ENCODE measurements at places on chromosomes 7 and 10. TPM values are rescaled to one million over a fixed set of nuclear protein-coding genes. Genes with fewer than 3 reads are reported as not detected.
A peak's percentile ranks its signal among the peaks of the same experiment; 100 is the strongest.

GRCh38 chr7:6290319-6290741, 17.9 kb upstream of the CYTH3 start:
- DNase-seq, result no peak
- no peaks in the 10 kb centered on the region for H3K4me1 ChIP-seq
- no peak overlapping the region for H3K27ac ChIP-seq
- H3K36me3 ChIP-seq, result no peaks in the 10 kb centered on the region
- no peaks in the 10 kb centered on the region for H3K27me3 ChIP-seq

- H3K27me3 ChIP-seq, result no peaks in the 10 kb centered on the region
- H3K27ac ChIP-seq, result no peak overlapping the region
- DNase-seq, result no peak
- H3K36me3 ChIP-seq, result no peaks in the 10 kb centered on the region
- no peak overlapping the region for H3K4me3 ChIP-seq
- no peaks in the 10 kb centered on the region for H3K4me1 ChIP-seq
Measured at GRCh38 chr10:52906046-52906445, 133.5 kb upstream of the MBL2 start.

DNA sequence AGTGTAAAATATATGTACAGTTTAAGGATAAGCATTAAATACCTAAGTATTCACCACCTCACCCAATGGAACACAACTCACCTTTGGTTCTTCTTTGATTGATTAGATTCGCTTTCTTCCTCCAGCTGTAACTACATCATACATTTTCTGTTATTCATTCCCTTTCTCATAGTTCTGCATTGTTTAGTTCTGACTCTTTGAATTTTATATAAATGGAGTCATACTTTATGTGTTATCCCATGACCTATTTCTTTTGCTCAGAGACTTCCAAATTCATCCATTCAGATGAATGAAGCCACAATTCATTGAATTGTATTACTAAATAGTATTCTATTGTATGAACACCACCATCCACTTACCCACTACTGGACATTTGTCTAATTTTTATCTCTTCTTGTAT, 12.3 kb downstream of the THNSL1 start:
- H3K27me3 ChIP-seq, result no peaks in the 10 kb centered on the region
- H3K36me3 ChIP-seq, result no peaks in the 10 kb centered on the region

- DNase-seq, result peak; percentile 43
- H3K27ac ChIP-seq, result no peak overlapping the region
- H3K4me3 ChIP-seq, result no peak overlapping the region
- peaks cover 4% of the 10 kb centered on the region for H3K27me3 ChIP-seq
Measured at GRCh38 chr10:131173484-131174210, 137.9 kb downstream of the TCERG1L start.

- DNase-seq, result no peak
- H3K36me3 ChIP-seq, result no peaks in the 10 kb centered on the region
- no peaks in the 10 kb centered on the region for H3K4me1 ChIP-seq
- H3K4me3 ChIP-seq, result no peak overlapping the region
Measured at GRCh38 chr7:49812534-49812933, 39.1 kb downstream of the VWC2 start.

DNA sequence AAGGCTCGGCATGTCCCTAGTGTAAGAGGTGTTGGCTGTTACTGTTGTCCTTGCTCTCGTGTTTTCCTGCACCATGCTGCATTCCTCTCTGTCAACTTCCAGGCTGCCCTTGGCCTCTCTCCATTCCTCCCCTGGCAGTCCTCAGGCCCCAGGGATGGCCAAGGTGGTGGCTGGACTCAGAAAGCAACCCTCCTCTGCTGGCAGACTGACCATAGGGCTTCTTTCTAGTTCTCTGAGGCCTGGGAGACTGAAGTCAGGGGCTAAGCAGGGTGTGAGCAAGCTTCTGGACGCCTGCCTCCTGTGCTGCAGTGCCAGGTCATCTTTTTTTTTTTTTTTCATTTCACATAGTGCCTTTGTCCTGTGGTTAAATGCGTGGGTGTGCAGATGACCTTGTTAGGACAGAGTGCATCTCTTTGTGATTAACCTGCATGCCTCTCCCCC, 72.0 kb downstream of the GOLGA7B start:
- H3K36me3 ChIP-seq, result no peaks in the 10 kb centered on the region
- H3K27ac ChIP-seq, result no peak overlapping the region
- H3K4me1 ChIP-seq, result peaks cover 5% of the 10 kb centered on the region
- DNase-seq, result peak; percentile 27
- peaks cover 7% of the 10 kb centered on the region for H3K27me3 ChIP-seq
- no peak overlapping the region for H3K4me3 ChIP-seq

DNA sequence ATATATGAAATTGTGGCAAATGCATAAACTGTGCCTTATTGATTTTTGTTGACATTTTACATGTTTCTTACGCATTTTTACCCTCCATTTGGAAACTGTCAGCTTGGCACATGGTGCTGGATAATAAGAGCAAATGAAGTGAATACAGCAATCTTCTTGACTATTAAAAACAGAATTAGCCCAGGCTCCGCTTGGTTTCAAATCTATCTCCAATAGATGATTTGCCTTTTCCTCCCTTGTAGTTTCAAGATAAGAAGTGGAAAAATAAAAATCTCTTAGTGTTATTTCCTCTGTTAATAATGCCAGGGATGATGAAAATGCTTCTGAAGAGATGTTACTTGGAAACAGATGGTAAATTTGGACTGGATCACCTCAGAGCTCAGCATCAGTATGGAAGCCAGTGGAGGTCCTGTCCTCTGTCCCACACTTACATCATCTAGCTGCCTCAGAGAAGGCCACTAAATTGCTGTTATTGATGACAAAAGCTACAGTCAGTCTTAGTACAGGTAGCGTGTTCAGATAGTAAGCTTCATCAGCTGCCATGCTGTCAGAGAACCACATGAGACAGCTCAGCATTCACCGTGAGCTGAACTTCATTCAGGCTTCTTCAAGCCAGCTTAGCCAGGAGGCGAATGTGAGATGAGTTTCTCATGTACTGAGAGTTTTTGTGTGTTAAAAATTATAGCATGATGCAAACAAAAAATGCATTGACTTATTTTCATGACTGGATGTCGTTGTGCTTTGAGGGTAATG, 246.8 kb downstream of the CELF2 start:
- no peaks in the 10 kb centered on the region for H3K27me3 ChIP-seq
- no peaks in the 10 kb centered on the region for H3K4me1 ChIP-seq
- H3K4me3 ChIP-seq, result no peak overlapping the region

DNA sequence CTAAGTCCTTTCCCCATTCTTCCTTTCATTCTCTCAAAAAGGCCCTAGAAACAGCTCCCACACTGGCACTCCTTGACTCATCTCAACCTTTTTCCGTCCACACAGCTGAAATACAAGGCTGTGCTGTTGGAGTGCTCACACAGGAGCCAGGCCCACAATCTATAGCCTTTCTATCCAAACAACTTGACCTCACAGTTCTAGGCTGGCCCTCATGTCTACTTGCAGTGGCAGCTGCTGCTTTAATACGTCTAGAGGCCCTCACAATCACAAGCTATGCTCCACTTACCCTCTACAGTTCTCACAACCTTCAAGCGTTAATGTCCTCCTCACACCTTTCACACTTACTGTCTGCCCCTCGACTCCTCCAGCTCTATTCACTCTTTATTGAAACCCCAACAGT, 12.0 kb upstream of the LRRC61 start:
- H3K4me3 ChIP-seq, result no peak overlapping the region
- H3K27ac ChIP-seq, result no peak overlapping the region
- no peaks in the 10 kb centered on the region for H3K27me3 ChIP-seq
- no peaks in the 10 kb centered on the region for H3K4me1 ChIP-seq
- DNase-seq, result no peak

DNA sequence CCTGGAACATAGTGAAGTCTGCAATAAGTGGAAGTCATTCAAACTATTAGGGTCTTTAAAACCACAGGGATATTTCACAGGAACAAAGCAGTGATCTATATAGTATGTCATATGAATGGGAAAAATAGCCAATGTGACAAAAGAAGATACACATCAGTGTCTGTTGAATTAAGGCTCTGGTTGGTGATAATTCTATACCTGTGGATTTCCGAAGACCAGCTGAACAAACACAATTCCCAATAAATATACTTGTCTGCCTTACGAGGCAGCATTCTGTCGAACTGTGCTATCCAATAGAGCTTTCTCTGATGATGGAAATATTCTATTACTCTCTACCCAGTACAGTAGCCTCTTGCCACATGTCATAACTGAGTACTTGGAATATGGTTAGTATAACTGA, 55.9 kb upstream of the CAV2 start:
- no peaks in the 10 kb centered on the region for H3K36me3 ChIP-seq
- H3K4me3 ChIP-seq, result no peak overlapping the region
- no peak overlapping the region for H3K27ac ChIP-seq
- no peaks in the 10 kb centered on the region for H3K27me3 ChIP-seq
- H3K4me1 ChIP-seq, result peaks cover 14% of the 10 kb centered on the region

DNA sequence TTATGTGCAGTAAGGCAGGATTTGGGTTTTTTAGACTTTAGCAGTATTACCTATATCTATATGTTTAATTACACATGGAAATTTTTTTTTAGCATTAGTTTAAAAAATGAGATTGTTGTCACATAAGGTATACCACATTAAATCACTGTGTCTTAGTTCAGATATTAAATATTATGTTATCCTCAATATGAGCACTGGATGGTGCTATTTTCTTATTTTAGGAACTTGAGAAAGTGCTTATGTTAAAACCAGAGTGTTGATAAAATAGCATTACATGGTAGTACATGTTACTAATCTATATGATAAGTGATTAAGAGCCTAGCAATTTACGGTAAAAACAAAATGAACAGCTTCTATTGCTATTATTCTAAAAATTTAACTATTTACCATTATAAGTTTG, 28.8 kb downstream of the MIOS start:
- H3K27me3 ChIP-seq, result no peaks in the 10 kb centered on the region
- peaks cover 36% of the 10 kb centered on the region for H3K36me3 ChIP-seq
- no peak overlapping the region for H3K4me3 ChIP-seq
- no peaks in the 10 kb centered on the region for H3K4me1 ChIP-seq

DNA sequence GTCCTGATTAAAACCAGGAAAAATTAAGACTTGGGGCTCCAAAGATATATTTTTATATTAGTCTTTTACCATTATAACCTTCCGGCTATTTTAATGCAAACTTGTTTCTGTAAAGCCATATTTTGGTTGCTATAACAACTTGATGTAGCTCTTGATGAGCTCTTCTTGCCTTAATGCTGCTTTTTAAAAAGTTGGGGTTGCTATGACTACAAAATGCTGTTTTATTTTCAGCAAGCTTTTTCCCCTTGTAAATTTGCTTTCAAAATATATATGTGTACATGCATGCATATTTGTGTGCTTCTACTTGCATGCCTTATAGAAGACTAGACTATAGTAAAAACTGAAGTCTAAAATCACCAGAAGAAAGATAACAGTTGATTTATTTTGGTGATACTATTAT, 99.7 kb downstream of the CSTF2T start:
- H3K4me1 ChIP-seq, result no peaks in the 10 kb centered on the region
- H3K36me3 ChIP-seq, result no peaks in the 10 kb centered on the region
- DNase-seq, result no peak

- peak; percentile 6 for DNase-seq
- peaks cover 20% of the 10 kb centered on the region for H3K4me1 ChIP-seq
- peaks cover 11% of the 10 kb centered on the region for H3K27me3 ChIP-seq
- H3K36me3 ChIP-seq, result no peaks in the 10 kb centered on the region
Measured at GRCh38 chr10:131899695-131900349, 986 bp upstream of the PPP2R2D start.

GRCh38 chr10:62116896-62117295, 151.7 kb downstream of the RTKN2 start:
- H3K36me3 ChIP-seq, result no peaks in the 10 kb centered on the region
- H3K27ac ChIP-seq, result no peak overlapping the region
- H3K27me3 ChIP-seq, result no peaks in the 10 kb centered on the region

- H3K27ac ChIP-seq, result no peak overlapping the region
- peaks cover 4% of the 10 kb centered on the region for H3K27me3 ChIP-seq
- H3K4me1 ChIP-seq, result no peaks in the 10 kb centered on the region
- no peak for DNase-seq
Measured at GRCh38 chr10:12401466-12401865, 52.1 kb downstream of the CAMK1D start.

DNA sequence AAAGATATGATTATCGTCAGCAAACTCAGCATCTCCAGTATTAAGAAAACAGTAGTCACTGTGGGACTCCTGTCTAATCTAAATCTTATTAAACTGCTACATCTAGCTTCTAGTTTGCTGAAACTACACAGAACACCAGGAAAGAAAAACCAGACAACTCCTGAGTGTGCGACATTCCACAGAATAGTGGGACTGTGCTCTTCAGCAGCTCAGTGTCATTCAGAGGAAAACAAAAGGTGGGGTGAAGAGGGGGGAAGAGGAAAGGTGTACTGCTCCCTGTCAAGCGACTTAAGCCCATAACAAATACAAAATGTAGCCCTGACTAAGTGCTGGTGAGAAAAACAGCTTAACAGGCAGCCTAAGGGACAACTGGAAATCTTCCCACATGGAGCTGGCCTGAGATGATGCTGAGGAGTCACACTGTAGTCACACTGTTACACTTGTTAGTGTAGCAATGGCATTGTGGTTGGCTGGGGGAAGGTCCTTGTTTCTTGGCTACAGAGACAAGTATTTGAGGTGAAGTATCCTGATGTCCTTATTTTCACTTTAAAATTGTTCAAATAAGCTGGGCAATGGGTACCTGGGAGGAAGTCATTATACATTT, 135.5 kb downstream of the USP6NL start:
- H3K4me3 ChIP-seq, result no peak overlapping the region
- H3K27me3 ChIP-seq, result no peaks in the 10 kb centered on the region
- no peaks in the 10 kb centered on the region for H3K4me1 ChIP-seq
- H3K27ac ChIP-seq, result no peak overlapping the region
- no peaks in the 10 kb centered on the region for H3K36me3 ChIP-seq

- no peaks in the 10 kb centered on the region for H3K27me3 ChIP-seq
- H3K36me3 ChIP-seq, result no peaks in the 10 kb centered on the region
- H3K4me1 ChIP-seq, result no peaks in the 10 kb centered on the region
- DNase-seq, result no peak
- no peak overlapping the region for H3K4me3 ChIP-seq
Measured at GRCh38 chr10:67784474-67784873, 53.5 kb downstream of the DNAJC12 start.

DNA sequence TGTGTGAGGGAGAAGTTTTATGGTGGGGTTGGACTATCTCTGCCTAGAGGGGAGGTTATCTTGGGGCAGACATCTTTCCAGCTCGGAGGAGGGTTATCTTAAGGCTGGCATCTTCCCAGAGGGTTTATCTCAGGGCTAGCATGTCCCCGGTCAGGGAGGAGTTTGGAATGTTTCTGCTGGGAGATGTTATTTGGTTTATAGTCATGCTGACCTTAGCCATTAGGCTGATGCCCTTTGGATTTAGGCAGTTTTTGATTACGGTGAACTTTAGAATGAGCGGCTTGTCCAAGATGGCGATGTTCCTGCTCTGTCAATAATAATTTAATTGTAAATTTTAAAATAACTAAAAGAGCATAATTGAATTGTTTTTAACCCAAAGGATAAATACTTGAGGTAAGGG, 236.4 kb downstream of the CACNB2 start:
- DNase-seq, result no peak
- H3K36me3 ChIP-seq, result no peaks in the 10 kb centered on the region
- no peaks in the 10 kb centered on the region for H3K27me3 ChIP-seq
- no peak overlapping the region for H3K27ac ChIP-seq

The SPDYE5 gene
- total RNA-seq, result not detected

The THSD7A gene
- total RNA-seq, result 8.0 TPM

The GIMAP6 gene
- 61.7 TPM for total RNA-seq

The NEBL gene
- total RNA-seq, result 106 TPM

The LIPK gene
- not detected for total RNA-seq

The ADCY1 gene
- total RNA-seq, result 3.9 TPM

The MRLN gene
- not detected for total RNA-seq

The OR2A1 gene
- total RNA-seq, result not detected

The TAS2R3 gene
- 1.6 TPM for total RNA-seq
